A673 (cell line): ENCODE measurements at places on chromosomes 4 and X. TPM values are rescaled to one million over a fixed set of nuclear protein-coding genes. Genes with fewer than 3 reads are reported as not detected.

The NPY1R gene
- total RNA-seq = 59.8 and 64.4 TPM in 2 replicates

The ATP2B3 gene
- 0.11 and 0.42 TPM in 2 replicates for total RNA-seq

The KLHL4 gene
- 0.13 and 0.34 TPM in 2 replicates for total RNA-seq

The CACNA1F gene
- total RNA-seq = not detected in 2 replicates

The MORC4 gene
- total RNA-seq = 15.9 and 21.2 TPM in 2 replicates

The MAGEA4 gene
- not detected in 2 replicates for total RNA-seq
